ENCODE measurements at places on chromosomes 2 and 18.

DNA sequence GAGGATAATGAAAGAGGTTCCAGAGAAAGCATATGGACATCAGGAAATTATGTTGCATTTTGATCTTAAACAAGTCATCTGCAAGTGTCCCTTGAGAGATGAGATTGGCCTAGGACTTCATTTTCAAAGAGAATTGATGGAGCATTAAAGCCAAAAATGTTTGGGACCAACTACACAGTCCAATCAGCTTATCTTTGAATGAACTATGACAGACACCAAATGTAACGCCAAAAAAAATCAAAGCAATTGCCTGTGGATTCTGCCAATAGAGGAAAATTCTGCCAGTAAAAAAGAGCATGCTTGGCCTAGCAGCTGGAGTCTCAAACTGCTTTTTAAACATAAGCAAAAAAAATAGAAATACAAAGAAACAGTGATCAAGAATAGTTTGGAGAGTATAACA lies 594.5 kb upstream of the CHAC2 start:
- DNase-seq = no peak

DNA sequence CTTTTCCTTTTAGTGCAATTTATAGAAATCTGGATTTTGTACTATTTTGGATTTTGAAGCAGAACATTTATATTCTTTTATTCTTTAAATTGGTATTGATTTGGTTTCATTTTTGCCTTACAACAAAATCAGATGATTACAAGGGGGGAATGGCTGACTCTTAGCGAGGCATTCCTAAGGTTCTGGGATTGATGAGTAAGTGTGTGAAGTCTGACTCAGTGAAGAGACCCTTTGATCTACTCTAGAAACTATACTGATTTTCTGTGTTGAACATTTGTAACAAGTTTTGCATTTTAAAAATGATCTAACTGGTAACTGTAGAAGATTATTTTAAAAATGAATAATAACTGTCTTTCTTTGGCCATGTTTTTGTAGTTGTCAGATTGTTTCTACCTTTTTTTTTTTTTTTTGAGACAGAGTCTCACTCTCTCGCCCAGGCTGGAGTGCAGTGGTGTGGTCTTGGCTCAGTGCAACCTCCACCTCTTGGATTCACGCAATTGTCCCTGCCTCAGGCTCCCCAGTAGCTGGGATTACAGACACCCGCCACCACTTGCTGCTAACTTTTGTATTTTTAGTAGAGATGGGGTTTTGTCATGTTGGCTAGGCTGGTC lies 48.7 kb downstream of the TTC39C start:
- DNase-seq = no peak

- no peak for DNase-seq
Observed at GRCh38 chr2:14677039-14677438, 44.5 kb downstream of the LRATD1 start.

GRCh38 chr2:105754011-105754410 lies 9.3 kb downstream of the NCK2 start:
- DNase-seq = no peak

DNA sequence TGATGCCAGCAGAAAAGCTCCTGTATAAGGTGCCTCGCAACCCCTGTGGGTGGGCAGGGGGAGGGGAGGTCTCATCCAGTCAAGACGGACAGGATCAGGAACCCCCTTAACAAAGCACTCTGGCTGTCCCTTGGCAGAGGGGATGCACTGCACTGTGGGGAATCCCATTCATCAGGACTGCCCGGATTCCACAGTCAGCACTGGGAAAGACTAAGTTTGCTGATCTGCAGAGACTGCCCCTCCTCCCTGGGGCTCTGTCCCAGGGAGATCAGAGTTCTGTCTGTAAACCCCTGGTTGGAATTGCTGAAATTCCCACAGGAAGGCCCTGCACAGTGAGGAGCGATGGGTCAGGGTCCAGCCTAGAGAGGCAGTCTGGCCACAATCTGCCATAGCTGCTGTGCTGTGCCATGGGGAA lies 149.5 kb upstream of the RBBP8 start:
- no peak for DNase-seq

DNA sequence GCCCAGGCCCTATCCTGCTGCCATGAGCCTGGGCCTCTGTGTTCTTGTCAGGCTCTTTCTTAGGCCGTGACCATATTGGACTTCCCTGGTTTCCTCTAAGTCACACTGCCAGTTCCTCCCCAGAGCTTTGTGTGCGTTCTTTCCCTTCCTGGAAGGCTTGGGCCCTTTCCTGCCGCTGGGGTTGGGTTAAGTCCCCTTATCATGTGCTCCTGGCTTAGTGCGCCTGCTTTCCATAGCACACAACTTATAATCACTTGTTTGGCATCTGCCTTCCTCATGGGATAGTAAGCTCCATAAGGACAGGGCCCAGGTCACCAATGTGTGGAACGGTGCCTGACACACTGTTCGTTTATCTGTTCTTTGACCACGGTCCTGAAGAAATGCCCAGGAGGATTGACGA lies 31.3 kb downstream of the NIFK start:
- no peak for DNase-seq

- no peak for DNase-seq
Observed at GRCh38 chr18:55509631-55510324, 78.2 kb downstream of the TCF4 start.

- no peak for DNase-seq
Observed at GRCh38 chr2:157257312-157258252, at the start of gene GALNT5. Gene GALNT5, plus strand, starts transcription at chr2:157257705. Its CDS starts 378 bp downstream, at chr2:157258083.

DNA sequence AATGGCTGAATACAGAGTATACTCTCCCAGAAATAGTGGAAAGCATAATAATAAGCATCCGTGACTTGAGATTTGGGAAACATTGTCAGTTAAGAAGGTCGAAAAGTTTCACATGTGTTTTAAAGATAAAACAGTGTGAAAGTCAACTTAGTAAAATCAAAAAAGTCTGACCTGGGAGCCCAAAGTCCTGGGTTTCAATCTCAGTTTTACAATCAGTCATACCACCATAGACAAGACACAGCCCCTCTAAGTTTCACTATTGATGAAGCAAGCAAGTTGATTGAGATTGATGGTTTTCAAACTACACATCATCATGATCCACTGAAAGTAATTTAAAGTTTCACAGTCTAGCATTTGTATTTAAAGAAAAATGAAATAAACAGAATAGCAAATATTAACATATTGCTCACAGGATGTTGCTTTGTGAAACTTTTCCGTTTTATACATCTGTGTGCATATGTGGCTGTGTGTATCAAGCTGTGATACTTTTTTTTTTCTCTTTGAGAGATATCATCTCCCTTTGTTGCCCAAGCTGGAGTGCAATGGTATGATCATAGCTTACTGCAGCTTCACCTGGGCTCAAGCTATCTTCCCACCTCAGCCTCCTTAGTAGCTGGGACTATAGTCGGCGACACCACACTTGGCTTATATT lies 71.1 kb downstream of the PIK3C3 start:
- no peak for DNase-seq

- DNase-seq = no peak
Observed at GRCh38 chr18:43559507-43559906, 282.2 kb upstream of the SYT4 start.

DNA sequence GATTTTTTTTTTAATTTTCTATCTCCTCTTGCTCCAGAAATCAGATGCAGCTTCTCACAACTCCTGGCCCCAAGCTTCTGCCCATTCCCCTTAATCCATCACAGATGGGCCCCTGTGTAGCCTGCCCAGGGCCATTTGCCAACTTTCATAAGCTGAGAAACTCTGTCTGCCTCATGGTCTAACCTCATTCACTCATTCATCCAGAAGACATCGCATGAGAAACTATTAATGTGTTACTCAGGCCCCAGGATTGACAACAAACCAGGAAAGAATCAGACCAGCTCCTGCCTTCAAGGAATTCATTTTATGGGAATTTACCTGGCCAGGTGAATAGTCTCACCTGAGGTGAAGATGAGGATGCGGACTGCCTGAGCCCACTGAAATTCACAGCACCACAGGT lies 35.0 kb downstream of the SLC14A2 start:
- no peak for DNase-seq

GRCh38 chr18:62324181-62324828 lies 805 bp upstream of the TNFRSF11A start:
- DNase-seq = no peak

DNA sequence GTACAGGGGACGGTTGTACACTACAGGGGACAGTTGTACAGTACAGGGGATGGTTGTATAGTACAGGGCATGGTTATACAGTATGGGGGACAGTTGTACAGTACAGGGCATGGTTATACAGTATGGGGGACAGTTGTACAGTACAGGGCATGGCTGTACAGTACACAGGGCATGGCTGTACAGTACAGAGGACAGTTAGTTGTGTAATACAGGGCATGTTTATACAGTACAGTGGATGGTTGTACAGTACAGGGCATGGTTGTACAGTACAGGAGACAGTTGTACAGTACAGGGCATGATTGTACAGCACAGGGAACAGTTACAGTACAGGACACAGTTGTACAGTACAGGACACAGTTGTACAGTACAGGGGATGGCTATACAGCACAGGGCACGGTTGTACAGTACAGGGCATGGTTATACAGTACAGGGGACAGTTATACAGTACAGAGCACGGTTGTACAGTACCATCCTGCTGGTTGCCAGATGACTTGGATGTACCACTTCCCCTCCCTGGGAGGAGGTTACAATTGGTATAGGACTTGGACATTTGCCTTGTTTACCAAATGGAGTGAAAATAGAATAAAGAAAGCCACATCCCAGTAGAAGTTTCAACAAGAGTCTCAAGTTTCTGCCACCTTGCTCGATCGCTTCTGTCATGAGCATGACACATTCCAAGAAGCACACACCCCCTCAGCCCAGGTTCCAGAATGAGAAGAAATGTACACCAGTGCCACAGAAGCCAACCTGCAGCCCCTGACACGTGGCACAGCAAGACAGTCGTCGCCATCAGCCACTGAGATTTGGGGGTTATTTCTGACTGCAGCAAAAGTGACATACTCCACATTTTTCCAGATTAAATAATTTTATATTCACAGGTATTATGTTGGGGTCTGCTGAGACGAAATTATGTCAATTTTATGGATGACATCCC lies 16.0 kb downstream of the CYRIA start:
- DNase-seq = no peak

DNA sequence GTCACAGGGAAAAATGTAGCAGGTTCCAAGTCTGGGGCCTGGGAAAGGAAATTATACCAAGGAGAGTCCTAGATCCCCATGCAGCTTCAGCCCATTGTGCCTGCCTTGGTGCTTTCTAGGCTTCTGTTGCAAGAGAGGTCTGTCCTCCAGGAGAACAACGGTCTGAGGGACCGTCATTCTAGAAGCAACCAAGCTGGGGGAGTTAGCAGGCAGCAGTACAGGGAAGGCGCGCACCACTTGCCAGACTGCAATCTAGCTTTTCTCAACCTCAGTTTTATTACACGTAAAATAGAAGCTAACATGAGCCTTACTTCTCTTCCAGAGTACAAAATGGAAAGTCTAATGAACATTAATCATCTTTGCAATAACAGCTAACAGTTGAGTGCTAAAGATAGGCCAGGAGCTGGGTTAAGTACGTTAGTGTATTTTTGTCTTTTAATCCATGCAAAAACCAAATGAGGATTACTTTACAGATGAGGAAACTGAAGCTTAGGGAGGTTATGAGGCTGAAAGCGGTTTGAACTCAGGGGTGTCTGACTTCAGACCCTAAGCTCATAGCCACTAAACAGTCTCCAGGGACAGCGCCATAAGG lies 1.9 kb downstream of the TCF23 start:
- DNase-seq = no peak

- no peak for DNase-seq
Observed at GRCh38 chr2:212540341-212540740, 1.7 kb upstream of the ERBB4 start.

DNA sequence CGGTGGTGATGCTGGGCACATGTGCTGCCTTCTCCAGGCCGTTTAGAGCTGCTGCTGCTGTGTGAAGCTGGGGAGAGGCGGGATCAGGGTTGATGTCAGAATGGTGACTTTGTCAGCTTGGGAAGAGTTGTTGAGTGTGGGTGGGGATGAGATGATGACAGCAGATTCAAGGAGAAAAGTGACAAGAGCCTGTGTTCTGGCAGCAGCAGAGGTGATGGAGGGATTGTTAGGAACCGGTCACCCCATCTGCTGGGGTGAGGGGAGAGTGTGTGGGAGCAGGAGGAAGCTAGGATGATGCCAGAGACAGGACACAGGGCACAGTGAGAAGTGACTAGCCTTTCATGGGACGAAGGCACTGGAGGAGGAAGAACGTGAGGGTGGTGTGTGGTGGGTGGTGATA lies 345.5 kb downstream of the RNF144A start:
- DNase-seq = no peak

DNA sequence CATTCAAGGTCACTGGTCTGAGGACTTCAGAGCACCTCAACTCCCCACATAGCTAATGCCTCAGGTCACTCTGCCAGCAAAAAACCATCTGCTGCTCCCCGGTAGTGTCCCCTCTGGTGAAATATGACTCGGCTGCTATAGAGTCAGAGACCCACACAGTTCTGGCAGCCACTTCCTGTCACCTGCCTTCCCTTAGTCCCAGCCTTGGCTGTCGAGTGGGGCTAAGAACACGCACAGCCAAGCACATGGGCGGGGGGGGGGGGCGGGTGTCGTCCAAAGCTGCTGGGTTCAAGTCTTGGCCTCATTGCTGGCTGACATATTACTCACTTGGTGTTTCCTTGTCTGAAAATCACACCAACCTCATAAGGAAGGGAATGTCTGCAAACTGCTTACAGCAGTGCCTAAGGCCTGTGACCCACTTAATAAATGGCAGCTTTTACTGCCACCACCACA lies 37.5 kb downstream of the POLR1A start:
- no peak for DNase-seq

GRCh38 chr2:85589982-85590791 lies 5.4 kb upstream of the RNF181 start:
- DNase-seq = no peak

GRCh38 chr2:23464905-23465537 lies 80.0 kb downstream of the KLHL29 start:
- DNase-seq = no peak

- DNase-seq = no peak
Observed at GRCh38 chr2:159933040-159933726, 129.2 kb downstream of the PLA2R1 start.

GRCh38 chr2:154638783-154639182 lies 59.7 kb upstream of the KCNJ3 start:
- DNase-seq = no peak

DNA sequence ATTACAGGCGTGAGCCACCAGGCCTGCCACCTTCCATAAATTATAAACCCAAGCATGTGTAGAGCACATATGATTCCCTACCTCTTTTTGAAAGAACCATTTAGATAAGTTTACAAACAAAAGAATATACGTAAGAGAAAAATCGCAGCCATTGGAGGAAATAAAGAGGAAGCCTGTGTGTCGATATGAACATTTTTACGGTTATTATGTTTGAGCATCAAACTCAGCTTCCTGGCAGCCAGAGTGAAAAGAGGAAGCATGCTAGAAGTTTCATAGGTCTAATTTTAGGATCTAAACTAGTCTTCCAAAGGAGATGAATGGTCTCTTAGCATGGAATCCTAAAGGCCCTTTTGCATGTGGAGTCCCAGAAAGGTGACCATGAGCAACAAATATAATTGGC lies 104.3 kb downstream of the PLB1 start:
- DNase-seq = no peak

DNA sequence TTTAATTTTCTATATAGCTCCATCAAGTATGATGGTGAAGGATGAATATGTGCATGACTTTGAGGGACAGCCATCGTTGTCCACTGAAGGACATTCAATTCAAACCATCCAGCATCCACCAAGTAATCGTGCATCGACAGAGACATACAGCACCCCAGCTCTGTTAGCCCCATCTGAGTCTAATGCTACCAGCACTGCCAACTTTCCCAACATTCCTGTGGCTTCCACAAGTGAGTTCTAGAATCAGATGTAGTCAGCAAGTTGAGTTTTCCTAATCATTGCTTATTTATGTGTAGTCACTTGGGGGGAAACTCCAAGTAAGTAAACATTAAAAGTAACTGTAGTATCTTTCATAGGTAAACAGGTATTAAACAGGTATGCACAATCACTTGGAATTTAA lies 24.8 kb downstream of the SMAD4 start:
- DNase-seq = no peak
